ENCODE measurements at places on chromosomes 1 and 21.

DNA sequence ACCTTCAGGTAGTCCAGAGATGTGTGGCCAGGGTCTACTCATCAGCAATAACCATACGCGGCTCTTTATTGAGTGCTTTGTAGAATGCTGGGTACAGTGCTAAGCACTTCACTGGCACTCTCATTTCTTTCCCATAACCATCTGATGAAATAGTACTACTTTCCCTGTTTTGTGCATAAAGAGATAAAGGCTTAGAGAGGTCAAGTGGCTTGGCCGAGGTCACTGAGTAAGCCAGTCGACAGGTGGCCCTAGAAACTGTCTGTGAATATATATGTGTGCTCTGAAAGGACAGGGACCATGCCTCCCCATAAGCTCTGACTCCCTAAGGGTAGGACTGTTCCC lies 52.8 kb downstream of the NENF start:
- DNase-seq, result no peak

GRCh38 chr1:1058088-1058905 lies 15.8 kb downstream of the RNF223 start:
- no peak for DNase-seq

GRCh38 chr1:25692560-25692959 lies 76.0 kb downstream of the MAN1C1 start:
- no peak for DNase-seq

- DNase-seq, result peak; percentile 92
Measured at GRCh38 chr1:156659988-156660751, 17.0 kb downstream of the NES start.

DNA sequence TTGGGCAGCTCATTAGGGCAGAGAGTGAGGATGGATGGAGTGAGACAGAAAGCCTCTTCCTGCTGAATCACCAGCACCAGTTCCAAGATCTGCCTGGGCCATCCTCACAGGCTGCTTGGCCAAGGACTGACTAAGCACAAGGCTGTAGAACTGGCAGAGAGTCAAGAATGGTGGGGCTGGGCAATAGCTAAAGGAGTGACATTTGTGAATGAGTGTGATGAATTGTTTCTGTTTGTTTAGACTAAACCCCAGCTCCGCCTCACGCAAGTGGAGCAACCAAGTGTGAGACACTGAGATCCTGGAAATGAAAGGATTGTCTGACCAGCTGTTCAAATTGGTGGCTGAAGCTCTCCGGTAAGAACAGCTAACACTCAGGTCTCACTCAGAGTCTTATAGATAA lies 38.6 kb downstream of the BRINP2 start:
- DNase-seq, result no peak

DNA sequence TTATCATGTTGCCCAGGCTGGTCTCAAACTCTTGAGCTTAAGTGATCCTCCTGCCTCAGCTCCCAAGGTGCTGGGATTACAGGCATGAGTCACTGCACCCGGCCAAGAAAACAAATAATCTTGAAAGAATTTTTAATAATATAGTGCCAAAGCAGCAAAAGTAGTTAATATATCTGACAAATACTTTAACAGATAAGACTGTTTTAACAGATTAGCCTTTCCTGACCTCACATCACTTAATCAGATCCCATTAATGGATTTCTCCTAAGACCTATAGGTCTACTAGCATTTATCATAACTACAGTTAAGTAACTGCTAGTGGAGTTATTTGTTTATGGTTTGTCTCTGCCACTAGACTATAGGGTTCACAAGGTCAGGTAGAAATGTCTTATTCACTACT lies 61.1 kb upstream of the HP1BP3 start:
- no peak for DNase-seq

- no peak for DNase-seq
Measured at GRCh38 chr21:37458669-37459276, 92.2 kb downstream of the DYRK1A start.

DNA sequence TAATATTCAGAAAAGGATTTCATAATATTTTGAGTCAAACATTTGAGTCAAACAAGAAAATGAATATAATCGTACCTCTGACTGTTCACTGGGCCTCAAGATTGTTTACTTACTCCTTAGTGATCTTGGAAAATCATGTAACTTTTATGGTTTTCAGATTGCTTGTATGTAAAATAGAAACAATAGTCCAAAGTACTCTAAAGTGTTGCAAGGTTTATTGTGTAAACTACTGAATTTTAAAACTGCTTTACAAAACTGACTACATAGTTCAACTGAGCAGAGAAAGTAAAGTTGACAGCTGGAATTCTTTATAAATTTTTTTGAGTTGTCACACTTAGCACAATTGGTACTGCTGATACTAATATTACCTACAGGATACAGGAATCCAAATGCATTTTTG lies 931.0 kb downstream of the NCAM2 start:
- DNase-seq, result no peak

- no peak for DNase-seq
Measured at GRCh38 chr1:226060427-226060826, 2.1 kb upstream of the H3-3A start.

- no peak for DNase-seq
Measured at GRCh38 chr21:30468900-30469714, 11.1 kb downstream of the KRTAP19-1 start.

- DNase-seq, result no peak
Measured at GRCh38 chr1:54375712-54376429, 30.3 kb downstream of the SSBP3 start.

DNA sequence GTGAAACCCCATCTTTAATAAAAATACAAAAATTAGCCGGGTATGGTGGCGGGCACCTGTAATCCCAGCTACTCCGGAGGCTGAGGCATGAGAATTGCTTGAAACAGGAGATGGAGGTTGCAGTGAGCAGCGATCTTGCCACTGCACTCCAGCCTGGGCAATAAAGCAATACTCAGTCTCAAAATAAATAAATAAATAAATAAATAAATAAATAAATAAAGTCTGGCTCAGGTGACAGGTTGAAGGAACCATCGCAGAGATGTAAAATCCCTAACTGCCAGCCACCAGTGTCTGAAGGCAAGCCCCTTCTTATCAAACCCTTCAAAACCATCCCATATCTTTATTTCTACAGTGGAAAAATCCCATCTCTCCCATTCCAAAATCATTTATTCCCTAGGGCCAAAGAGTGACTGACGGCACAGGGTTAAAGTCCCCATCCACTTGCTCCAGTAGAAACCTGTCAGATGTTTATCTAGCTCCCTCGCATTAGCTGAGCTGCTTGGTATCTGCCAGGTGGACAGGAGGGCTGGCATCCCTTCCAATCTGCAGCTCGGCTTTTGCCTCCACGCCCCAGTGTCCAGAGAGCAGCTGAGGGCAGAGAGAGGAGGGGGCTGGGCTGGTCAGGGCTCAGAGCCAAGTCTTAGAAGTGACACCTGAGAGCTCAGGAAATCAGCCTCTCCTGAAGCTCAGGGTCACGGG lies 5.0 kb downstream of the CSRP1 start:
- no peak for DNase-seq

DNA sequence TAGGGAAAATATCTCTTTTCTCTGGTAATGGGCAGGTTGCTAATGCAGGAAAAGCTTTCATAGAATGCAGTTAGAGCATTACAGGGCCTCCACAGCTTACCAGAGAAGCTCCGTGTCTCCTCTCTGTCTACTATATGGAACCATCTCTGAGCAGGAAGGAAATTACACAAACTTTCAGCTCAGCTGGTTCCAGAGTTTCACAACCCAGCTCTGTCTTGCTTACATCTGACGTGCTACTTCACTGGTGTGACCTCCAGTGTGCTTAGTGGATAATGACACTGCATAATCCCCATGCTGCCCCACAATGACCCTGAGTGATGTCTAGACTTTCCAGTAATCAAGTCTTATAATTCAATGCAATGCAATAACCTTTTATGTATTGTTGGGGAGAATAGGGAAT lies 4.3 kb upstream of the FGGY start:
- DNase-seq, result peak; percentile 14

GRCh38 chr1:8625491-8625890 lies 191.9 kb downstream of the RERE start:
- no peak for DNase-seq

DNA sequence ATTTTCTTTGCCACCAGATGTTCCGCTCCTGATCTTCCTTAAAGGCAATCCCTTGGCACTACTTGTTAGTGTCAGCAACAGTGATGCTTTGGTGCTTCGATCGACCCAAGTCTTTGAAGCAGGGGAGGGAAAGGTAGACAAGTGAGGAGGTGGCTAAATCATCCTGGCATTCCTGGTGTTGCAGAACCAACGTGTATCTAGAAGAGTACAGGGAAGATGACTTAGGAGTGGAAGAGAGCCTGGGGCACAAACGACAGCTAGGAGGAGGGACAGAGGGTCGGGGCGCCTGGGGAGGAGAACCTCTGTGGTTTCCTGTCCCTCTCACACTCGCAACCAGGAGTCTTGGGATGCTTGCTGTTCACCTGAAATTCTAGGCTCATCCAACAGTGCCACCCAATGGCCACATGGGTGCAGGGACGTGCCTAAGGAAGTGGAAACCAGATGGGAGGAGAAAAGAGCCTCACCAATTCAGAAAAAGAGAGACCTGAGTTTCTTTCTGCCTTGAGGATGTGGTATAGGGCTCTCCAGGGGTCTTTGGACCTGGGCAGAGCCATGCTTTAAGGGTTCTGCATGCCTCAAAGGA lies 9.5 kb upstream of the KCNA2 start:
- DNase-seq, result peak; percentile 67

DNA sequence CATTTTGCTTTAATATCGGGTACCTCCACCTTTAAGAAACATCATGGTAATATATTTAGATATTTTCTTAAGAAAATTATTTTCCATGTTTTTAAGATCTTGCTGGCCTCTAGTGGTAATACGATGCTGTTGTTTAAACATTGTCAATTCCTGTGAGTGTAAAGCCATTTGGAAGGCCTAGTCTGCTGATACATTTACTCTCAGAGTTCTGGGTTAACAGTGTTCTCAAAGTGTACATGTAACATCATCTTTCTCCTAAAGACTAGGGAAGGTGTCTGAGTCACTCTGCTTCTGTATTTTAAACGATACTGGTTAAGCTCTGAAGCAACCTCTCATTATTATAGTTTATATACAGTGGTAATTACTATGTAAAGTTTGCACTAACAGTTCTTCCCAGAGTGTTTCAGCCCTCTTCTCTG lies 189.1 kb downstream of the RASAL2 start:
- DNase-seq, result no peak

DNA sequence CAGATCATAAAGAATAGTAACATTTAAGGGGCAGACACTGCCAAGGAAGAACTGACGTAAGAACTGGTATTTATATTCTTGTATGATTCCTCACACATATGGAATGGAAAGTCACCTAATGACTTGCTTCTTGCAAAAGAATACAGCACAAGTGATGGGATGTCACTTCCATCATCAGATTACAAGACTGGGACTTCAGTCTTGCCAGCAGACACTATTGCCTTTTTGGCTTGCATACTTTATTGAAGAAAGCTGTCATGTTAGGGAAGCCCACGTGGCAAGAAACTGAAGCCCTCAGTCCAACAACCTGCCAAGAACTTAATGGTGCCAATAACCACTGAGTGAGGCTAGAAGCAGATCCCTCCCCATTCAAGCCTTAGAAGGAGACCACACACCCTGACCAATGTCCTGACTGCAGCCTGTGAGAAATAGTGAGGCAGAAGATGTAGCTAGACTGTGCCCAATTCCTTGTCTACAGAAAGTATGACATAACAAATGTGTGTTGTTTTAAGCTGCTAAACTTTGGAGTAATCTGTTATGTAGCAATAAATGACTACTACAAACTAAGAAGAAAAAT lies 12.0 kb downstream of the EGLN1 start:
- DNase-seq, result no peak

DNA sequence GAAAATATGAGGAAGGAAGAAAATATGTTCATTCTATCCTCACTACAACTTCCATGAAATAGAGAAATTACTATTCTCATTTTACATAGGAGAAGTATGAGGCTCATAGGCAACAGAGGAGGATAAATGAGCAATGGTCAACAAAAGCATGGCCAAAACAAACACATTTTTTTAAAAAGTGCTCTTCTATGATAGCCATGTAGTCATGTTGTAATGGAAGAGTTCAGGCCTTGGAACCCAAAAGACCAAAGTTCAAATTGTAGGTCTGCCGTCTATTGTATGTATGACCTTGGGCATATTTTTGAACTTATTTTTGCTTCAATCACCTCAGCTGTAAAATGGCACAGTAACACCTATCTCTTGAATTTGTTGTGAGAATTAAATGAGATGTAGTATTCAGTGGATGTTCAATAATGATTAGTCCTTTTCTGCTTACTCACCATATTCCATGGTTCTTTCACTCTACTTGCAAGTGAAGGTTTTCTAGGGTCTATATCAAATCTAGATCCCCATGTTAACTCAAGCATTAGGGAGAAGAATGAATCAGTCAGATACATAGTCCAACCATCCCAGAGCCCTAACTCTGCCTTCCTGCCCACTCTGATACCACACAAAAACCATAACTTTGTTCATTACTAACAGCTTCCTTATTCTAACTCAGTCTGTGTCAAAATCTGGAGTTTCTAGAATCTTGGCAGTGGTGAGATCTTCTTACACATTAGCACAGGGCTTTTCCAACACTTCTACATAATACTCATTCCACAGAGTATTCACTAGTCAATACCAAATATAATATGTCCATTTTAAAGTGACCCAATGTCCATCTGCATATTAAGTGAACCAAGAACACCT lies 353.2 kb downstream of the PLPP3 start:
- no peak for DNase-seq

DNA sequence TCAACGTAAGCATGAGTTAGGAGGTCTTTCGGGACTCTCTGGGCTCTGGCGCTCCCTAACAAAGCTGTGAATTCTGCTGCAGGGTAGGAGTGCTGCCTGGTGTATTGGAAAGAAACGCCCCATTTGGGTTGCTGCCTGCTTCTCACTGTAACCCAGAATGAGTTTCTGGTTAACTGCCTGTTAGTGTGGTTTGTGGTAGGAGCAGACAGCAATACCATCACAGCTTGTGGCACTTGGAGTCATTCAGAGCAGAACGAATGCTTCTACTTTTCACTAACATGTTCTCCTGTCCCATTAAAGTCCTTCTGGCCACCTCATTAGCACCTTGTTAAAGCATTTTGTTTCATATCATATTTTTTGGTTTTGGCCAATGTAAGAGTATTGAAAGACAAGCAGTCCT lies 18.1 kb downstream of the MAP3K7CL start:
- no peak for DNase-seq

GRCh38 chr1:235834620-235835019 lies 32.1 kb downstream of the LYST start:
- no peak for DNase-seq

GRCh38 chr1:244165701-244166100 lies 114.6 kb downstream of the ZBTB18 start:
- DNase-seq, result no peak

GRCh38 chr1:96116731-96117130 lies 604.9 kb upstream of the PTBP2 start:
- DNase-seq, result no peak

GRCh38 chr1:226002667-226003501 lies 3.7 kb upstream of the SDE2 start:
- no peak for DNase-seq

GRCh38 chr1:47527653-47528272 lies 89.9 kb downstream of the FOXD2 start:
- DNase-seq, result no peak

All from T-helper 2 cell (primary cell).